NCI-H226 (cell line): ENCODE measurements at places on chromosomes 5 and 9.

DNA sequence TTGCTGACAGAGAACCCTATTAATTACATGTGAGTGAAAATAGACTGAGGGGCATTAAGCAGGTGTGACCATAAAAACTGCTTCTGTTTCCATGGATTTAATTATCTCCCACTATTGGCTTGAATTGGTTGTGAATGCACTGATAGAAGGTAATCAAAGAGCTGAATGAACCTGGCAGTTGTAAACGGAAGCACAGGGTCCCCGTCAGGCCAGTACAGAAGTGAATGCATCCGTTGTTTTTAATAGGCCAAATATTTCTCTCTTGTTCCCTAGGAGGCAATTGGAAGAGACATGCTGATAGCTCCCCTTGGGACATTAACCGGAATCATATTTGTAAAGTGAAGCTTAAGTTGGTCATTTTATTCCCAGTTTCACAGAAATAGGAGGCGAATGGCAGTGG lies 147.0 kb downstream of the CAVIN4 start:
- DNase-seq, result no peak

DNA sequence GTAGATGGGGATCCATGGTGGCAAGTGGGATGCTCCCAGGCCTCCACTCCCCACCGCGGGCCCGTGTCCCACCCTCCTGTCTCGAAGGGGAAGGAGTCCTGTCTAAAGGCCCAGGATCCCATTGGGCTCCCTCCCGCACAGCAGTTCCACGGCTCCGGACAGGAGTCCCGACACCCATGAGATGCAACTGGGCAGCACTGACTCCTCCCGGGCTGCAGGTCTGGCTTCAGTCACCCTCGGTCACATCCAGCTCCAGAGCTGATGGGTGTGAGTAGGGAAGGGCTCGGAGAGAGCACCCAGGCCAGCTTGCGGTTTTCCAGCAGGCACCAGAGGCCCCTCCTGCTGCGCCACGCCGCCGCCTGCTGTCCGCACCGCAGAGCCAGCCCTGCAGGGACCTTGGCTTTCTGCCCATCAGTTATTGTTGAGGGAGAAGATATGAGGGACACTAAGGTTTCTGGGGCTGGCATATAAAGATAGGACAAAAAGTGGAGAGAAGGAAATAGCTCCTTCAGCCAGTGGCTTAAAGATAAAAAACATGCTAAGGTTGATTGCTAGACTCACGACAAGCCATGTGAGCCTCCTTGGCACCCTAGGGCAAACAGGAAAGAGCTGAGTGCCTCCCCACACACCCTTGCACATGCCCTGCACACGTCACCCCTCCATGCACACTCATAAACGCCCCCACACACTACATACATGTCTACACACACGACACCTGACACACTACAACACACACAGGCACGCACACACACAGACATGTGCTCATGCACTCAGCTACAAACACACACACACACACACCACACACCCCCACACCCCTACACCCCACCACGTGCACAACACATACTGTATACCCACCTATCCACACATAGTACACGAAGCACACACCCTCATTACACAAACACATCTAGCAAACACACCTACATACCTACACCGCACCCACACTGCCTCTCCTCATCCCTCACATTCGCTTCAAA lies 79.0 kb downstream of the AK8 start:
- no peak for DNase-seq

GRCh38 chr9:87206064-87206661 lies 258.9 kb upstream of the GAS1 start:
- peak; percentile 54 for DNase-seq

DNA sequence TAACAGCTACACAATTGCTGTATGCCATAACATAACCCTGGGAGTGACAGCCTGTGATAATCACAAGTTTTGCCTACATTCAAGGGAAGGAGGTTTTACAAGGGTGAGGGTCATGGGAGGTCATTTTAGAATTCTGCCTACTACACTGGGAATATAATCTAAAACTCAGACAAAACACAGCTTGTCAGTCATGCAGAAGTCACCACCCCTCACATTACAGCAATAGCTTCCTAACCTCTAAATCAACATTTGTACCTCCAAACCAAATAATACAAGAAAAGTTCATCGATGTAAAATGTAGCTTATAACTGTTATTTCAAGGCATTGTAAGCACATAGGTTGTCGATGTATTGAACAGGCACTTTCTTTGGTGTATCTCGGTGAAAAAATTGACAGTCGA lies 139.0 kb downstream of the FAM114A2 start:
- no peak for DNase-seq

- peak; percentile 49 for DNase-seq
These were observed 9.1 kb downstream of the UBAC1 start for GRCh38 chr9:135951889-135952663.

- DNase-seq, result no peak
These were observed 12.7 kb upstream of the HEXB start for GRCh38 chr5:74672215-74672877.

- DNase-seq, result no peak
These were observed 329.6 kb downstream of the ADAMTS6 start for GRCh38 chr5:65152131-65152530.

DNA sequence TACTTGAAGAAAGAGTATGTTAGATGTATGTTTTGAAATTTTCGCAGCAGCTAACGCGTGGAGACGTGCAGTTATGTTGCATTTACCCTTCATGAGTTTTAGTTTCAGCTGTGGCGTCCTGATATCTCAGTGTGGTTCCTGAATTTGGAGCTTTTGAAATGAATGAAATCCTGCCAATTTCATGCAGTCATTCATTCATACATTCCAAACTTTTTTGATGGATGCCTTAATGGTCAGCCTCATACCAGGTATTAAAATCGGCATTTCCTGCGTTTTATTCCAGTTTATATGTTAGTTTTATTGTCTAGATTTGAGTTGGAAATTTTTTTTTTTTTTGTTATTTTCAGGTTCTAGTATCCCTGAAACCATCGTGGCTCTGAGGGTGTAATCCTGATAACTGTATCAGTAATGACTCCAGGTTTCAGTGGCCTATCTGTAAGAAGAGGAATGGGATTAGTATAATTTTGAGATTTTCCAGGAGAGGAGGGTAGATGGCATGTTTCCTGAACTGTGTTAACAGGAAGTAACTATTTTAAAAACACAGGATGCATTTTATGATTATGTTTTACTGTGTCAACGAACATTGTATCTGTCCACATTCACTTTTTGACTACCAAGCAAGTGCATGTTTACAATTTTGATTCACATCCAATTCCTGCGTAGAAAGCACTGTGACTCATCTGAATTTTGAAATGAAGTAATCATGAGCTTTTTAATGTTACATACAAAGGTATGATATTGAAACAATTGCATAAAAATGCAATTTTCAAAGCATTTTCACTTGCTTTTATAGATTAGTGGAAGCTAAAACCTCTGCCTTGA lies 1.0 kb downstream of the FOCAD start:
- peak; percentile 50 for DNase-seq

DNA sequence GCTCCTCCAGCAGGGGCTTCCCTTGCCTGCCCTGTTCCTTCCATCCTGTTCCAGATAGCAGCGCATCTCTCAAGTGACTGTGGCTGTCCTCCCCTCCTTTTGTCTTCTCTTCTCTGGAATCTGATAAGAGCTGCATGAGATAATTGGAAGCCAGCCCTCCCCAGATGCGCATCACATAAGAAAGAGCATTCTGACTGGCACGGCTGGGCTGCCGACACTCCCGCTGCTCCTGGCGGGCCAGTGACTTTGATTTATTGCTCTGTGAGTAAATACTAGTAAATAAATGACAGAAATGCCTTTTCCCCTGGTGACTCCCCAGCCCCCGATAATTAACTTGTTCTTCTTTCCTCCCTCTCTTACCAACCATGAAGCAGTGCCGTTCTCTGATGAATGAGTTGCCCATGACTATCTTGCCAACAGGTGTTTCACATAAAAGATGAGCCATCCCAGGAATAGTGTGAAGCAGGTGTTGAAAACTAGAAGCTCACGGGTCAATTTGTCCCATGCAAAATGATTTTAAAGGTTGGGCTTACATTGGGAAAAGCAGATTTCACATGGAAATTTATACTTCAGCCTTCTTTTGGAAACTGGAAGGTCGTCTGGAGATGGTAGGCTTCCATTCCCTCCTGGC lies 212.3 kb downstream of the ERCC6L2 start:
- no peak for DNase-seq

DNA sequence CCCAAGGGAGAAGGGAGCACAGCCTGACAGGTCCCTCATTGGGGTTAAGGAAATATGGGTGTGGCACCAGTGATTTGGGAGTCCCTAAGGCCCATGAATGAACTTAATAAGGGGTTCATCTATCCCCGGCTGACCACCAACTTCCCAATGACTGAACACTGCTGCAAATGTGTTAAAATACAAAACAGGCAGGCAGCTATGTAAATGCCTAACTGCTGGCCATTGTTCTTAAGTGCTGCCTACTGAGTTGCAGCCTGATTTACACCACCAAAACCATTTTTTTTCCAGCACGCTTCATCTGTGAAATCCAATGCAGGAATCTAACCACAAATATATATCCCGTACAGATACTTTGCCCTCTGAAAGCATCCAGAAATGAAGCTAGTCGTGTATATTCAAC lies 478.5 kb downstream of the PTPRD start:
- DNase-seq, result no peak

DNA sequence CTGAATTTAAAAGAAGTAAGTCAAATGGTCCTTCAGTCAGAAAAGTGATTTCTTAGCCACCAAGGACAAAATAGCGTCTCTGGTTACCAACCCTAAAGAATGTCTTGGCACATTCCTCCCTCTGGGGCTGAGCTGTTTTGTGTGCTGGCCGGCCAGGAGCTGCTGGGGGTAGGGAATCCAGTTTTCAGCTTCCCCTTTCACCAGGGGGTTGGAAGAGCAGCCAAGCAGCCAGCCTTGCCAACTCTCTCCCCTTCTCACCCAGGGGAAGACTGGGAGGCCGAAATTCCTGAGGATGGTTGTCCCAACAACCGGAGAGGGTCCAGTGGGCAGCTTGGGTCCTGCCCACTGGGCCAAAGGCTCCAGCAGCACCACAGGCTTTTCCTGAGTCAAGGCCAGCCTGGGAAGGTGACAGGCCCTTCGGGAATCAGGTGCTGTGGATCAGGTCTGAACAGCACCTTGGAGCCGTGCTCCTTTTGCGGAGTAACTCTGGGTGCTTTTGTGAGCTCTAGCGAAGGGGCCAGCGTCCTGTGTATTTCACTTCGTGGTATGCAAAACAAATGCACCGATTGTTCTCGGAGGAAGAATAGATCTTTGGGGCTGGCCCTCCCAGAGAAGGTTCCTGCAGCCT lies 4.2 kb downstream of the WWC1 start:
- peak; percentile 82 for DNase-seq

GRCh38 chr9:75382126-75382525 lies 293.8 kb downstream of the OSTF1 start:
- no peak for DNase-seq

GRCh38 chr5:58490402-58491050 lies 709 bp upstream of the GAPT start:
- no peak for DNase-seq

GRCh38 chr9:111037708-111038330 lies 451 bp downstream of the LPAR1 start:
- DNase-seq, result peak; percentile 14

DNA sequence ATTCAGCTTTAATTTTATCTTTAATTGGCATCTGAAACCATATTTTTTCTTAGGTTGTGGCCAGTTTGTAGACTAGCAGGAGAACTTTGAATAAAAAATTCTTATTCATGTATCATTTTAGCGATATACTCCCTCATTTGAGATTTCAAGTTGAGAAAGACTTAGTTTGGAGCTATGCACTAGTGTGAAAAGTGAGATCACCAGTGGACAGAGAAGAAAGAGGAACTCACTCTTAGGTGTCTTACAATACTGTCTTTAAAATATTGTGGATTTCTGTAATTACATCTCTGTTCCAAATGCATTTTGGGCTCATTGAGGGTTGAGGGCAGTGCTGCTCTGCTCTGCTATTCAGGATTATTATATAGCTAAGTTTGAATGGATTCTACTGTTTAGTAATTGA lies 54.7 kb downstream of the NAA35 start:
- no peak for DNase-seq
